Esophagus muscularis mucosa (tissue), 4 donors: ENCODE measurements at places on chromosomes 5 and 9. TPM values are rescaled to one million over a fixed set of nuclear protein-coding genes. Genes with fewer than 3 reads are reported as not detected.

- peak overlapping the region; percentile 97 for H3K4me3 ChIP-seq
- H3K27me3 ChIP-seq, result no peaks in the 10 kb centered on the region
- H3K4me1 ChIP-seq, result peaks cover 50% of the 10 kb centered on the region
- H3K36me3 ChIP-seq, result no peaks in the 10 kb centered on the region
Observed at GRCh38 chr5:119072496-119072895, 1.6 kb downstream of the DMXL1 start.

DNA sequence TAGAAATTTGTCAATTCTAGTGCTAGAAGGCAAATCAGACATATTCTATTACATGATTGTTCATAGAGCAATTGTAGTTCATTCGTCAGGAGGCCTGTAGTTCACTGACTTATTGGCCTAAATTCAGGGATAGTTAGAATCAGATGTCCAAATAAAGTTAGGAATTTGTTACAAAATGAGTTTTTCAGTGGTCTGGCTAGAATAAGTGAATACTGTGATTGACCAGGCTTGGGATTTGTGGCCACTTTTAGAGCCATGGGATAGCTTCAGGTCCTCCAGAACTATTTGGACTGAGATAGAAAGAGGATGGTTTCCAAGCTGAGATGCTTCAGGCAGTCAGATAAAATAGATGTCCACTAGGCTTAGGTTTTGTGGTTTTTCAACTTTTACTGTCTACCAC lies 199.1 kb upstream of the MPDZ start:
- H3K4me1 ChIP-seq, result peaks cover 6% of the 10 kb centered on the region
- no peak overlapping the region for H3K4me3 ChIP-seq
- no peaks in the 10 kb centered on the region for H3K27me3 ChIP-seq

- peaks cover 2% of the 10 kb centered on the region for H3K36me3 ChIP-seq
- peaks cover 97% of the 10 kb centered on the region for H3K4me1 ChIP-seq
- H3K27ac ChIP-seq, result peak overlapping the region; percentile 85
- no peak for DNase-seq
- no peaks in the 10 kb centered on the region for H3K27me3 ChIP-seq
Observed at GRCh38 chr9:104905153-104905901, 22.6 kb downstream of the ABCA1 start.

DNA sequence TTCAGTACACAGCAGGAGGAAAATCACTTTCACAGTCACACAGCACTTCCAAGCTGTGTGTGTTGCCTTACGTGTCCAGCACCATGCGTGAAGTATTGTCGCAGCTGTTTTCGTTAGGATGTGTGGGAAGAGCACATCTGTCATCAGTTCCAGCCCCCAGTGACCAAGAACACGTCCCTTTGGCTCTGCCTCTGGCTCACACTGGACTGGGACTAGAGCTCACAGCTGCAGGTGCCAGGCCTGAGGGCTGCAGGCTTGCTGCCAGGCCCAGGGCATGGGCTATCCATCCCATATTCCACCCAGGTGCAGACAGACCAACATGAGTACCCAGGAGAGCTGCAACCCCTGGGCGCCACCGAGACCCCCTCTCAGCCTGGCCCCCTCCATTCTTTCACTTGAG lies 60.5 kb upstream of the ANKRD33B start:
- H3K27ac ChIP-seq, result no peak overlapping the region
- DNase-seq, result no peak
- H3K4me1 ChIP-seq, result peaks cover 4% of the 10 kb centered on the region
- no peak overlapping the region for H3K4me3 ChIP-seq

Gene GRXCR2
- not detected for total RNA-seq

Gene CEL
- 0.42 TPM for total RNA-seq
